ENCODE measurements at places on chromosomes 4 and X.

DNA sequence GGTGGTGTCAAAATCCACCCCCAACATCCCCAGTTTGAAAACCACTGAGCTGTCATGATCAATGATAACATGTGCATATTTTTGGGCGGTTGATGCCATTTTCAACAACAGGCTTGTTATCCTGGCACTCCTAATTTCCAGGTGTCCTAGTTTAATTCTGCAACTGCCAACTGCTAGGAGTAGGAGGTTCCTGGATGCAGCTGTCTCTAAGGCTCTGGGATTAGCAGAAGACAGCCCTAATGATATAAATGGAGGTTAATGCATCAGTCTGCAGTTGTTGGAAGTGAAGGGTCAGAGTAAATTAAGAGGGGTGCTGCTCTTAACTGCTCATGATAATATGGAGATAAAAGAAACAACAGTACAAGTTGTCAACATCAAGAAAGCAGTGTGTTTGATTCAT, 23.8 kb downstream of the ARFIP1 start:
- no peak overlapping the region for H3K4me3 ChIP-seq
- no peak for DNase-seq
- H3K36me3 ChIP-seq = no peaks in the 10 kb centered on the region

GRCh38 chr4:158172261-158173258, at the start of gene GASK1B:
Gene GASK1B, minus strand, starts transcription at chr4:158173025. Its CDS starts 1,650 bp downstream, at chr4:158171375.
- H3K27me3 ChIP-seq = peaks cover 6% of the 10 kb centered on the region
- DNase-seq = no peak
- no peak within 1 kb of the TSS for H3K4me3 ChIP-seq
- no peaks in the 10 kb centered on the region for H3K4me1 ChIP-seq
- H3K36me3 ChIP-seq = no peaks in the 10 kb centered on the region
- no peak within 1 kb of the TSS for H3K27ac ChIP-seq

GRCh38 chr4:14566518-14566917, 435.8 kb upstream of the CPEB2 start:
- no peaks in the 10 kb centered on the region for H3K27me3 ChIP-seq
- DNase-seq = no peak
- H3K4me3 ChIP-seq = no peak overlapping the region
- H3K36me3 ChIP-seq = no peaks in the 10 kb centered on the region

GRCh38 chrX:124268099-124268498, 64.4 kb upstream of the TEX13D start:
- no peaks in the 10 kb centered on the region for H3K27me3 ChIP-seq
- no peaks in the 10 kb centered on the region for H3K36me3 ChIP-seq
- DNase-seq = no peak
- no peaks in the 10 kb centered on the region for H3K4me1 ChIP-seq
- no peak overlapping the region for H3K4me3 ChIP-seq
- H3K27ac ChIP-seq = no peak overlapping the region

GRCh38 chr4:127102361-127102760, 530.4 kb upstream of the INTU start:
- no peaks in the 10 kb centered on the region for H3K36me3 ChIP-seq
- no peaks in the 10 kb centered on the region for H3K27me3 ChIP-seq
- no peak overlapping the region for H3K4me3 ChIP-seq
- H3K27ac ChIP-seq = no peak overlapping the region

- no peak overlapping the region for H3K27ac ChIP-seq
- no peaks in the 10 kb centered on the region for H3K4me1 ChIP-seq
Measured at GRCh38 chr4:165312506-165312905, 15.0 kb upstream of the MSMO1 start.

DNA sequence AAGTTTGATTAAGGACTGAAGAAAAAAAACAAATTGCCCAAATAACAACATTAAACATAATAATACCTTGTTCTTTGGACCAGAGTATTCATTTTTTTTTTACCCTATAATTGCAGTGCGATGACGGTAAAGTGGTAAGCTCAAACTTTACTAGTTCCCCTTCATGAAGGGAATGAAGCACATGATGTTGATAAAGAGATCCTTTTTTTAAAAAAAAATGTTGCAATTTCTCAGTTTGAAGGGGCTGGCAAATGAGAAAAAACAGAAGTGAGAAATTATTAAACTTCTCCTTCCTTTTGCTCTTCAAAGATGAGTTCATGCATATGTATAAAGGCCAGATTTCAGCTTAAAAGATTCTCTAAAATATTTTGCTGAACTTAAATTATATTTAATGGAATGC, 231.7 kb downstream of the C4orf33 start:
- H3K36me3 ChIP-seq = no peaks in the 10 kb centered on the region
- no peak overlapping the region for H3K4me3 ChIP-seq
- H3K27me3 ChIP-seq = no peaks in the 10 kb centered on the region

- no peaks in the 10 kb centered on the region for H3K36me3 ChIP-seq
- no peaks in the 10 kb centered on the region for H3K27me3 ChIP-seq
- H3K4me3 ChIP-seq = no peak overlapping the region
- no peaks in the 10 kb centered on the region for H3K4me1 ChIP-seq
- DNase-seq = no peak
Measured at GRCh38 chr4:85607624-85608023, 132.7 kb downstream of the ARHGAP24 start.

DNA sequence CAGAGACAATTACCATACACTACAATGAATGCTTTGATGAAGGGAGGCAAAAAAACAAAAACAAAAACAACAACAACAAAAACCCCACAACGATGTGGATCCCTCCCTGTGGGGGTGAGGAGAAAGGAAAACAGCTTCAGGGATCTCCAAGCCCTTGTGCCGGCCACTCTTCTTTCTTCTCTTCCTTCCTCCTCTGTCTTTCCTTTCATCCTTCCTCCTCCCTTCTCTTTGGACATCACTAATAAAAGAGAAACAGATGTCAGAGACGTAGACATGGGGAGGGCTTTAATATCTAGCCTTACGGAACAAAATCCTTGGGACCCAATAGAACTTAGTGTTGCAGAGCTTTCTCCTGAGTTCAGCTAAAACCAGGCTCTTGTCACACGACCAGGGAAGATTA, 18.8 kb upstream of the STX18 start:
- H3K4me3 ChIP-seq = no peak overlapping the region
- no peaks in the 10 kb centered on the region for H3K36me3 ChIP-seq
- no peaks in the 10 kb centered on the region for H3K27me3 ChIP-seq
- H3K4me1 ChIP-seq = no peaks in the 10 kb centered on the region
- no peak overlapping the region for H3K27ac ChIP-seq

DNA sequence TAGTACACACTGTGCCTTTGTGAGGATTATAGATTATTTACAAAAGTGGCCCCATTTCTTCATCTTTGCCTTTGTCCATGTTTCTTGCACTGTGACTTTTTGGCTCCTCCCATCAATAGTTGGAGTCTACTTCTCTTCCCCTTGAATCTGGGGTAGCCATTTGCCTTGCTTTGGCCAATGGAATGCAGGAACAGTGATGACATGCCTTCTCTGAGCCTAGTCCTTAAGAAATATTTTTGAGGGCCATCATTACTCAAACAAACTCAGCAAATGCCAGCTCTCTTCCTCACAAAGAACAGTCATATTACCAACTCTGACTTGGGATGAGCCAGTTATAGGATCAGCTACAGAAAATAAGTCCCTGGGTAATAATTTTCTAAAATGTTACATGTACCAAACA, 189.6 kb downstream of the FRMPD4 start:
- no peak overlapping the region for H3K27ac ChIP-seq
- no peak for DNase-seq
- no peaks in the 10 kb centered on the region for H3K4me1 ChIP-seq

GRCh38 chr4:94469221-94469784, 17.6 kb downstream of the PDLIM5 start:
- H3K36me3 ChIP-seq = no peaks in the 10 kb centered on the region
- H3K4me3 ChIP-seq = no peak overlapping the region
- H3K27me3 ChIP-seq = no peaks in the 10 kb centered on the region
- H3K4me1 ChIP-seq = no peaks in the 10 kb centered on the region
- no peak for DNase-seq
- H3K27ac ChIP-seq = no peak overlapping the region

DNA sequence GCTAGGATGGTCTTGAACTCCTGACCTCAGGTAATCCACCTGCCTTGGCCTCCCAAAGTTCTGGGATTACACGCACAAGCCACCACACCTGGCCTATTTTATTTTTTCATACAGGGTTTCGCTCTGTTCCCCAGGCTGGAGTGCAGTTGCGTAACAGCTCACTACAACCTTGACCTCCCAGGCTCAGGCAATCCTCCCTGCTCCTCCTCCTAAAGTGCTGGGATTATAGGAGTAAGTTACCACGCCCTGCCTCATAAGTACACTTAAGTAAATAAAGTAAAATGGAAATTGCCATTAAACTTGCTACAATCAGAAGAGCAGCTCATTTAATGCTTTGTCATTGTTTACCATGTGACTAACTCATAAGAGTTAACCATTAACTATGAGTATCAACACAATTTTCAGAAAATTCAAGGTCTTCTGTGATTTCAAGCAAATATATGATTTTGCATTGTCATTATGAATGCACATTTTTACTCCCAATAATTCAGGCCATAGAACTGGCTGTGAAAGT, 12.3 kb downstream of the UGDH start:
- H3K4me3 ChIP-seq = no peak overlapping the region
- H3K27ac ChIP-seq = no peak overlapping the region
- peaks cover 5% of the 10 kb centered on the region for H3K36me3 ChIP-seq
- no peak for DNase-seq
- H3K27me3 ChIP-seq = no peaks in the 10 kb centered on the region
- H3K4me1 ChIP-seq = no peaks in the 10 kb centered on the region

DNA sequence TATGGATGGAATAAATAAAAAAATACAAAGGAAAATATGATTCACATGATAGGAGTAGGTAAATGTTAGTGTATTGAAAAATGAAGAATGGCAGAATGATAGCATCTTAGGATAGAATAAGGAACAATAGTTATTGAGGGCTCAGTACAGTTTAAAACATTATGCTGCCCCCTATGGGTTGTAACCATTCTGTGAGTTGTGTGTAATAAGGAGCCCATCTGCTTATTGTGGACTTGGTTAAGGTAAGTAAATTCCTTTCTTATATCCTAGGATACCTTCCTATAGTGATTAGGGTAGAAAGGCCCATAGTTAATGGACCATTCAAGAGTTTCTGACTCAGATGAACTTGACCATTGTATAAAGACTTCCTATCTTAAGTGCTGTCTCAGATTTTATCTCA, 195.8 kb downstream of the PDHA2 start:
- H3K36me3 ChIP-seq = no peaks in the 10 kb centered on the region
- no peaks in the 10 kb centered on the region for H3K27me3 ChIP-seq
- no peak overlapping the region for H3K4me3 ChIP-seq

- no peaks in the 10 kb centered on the region for H3K27me3 ChIP-seq
- H3K36me3 ChIP-seq = no peaks in the 10 kb centered on the region
- H3K4me3 ChIP-seq = no peak overlapping the region
- no peak overlapping the region for H3K27ac ChIP-seq
- no peak for DNase-seq
- no peaks in the 10 kb centered on the region for H3K4me1 ChIP-seq
Measured at GRCh38 chr4:124703154-124703553, 9.4 kb downstream of the ANKRD50 start.

GRCh38 chrX:115462406-115462805, 98.6 kb upstream of the PLS3 start:
- H3K27me3 ChIP-seq = no peaks in the 10 kb centered on the region
- H3K4me1 ChIP-seq = no peaks in the 10 kb centered on the region
- H3K4me3 ChIP-seq = no peak overlapping the region
